ENCODE measurements at places on chromosomes 12 and 14.
A peak's percentile ranks its signal among the peaks of the same experiment; 100 is the strongest.

DNA sequence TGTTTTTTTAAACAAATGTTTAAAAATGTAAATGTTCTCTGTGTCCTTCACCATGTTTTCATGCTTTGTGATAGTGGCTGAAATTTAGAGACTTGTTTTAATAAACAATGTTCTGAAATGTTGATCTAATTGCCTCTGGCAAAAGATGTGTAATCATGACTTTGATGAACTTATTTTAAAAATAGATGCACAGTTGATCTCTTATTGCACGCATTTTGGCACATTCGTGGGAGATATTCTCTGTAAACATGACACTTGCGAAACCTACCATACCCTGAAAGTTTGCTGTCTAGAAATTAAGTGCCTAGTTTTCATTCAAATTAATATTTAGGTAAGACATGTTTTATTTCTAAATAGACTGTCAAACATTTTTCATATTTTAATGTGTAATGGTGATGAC lies 119.7 kb upstream of the DNM1L start:
- DNase-seq, result no peak

GRCh38 chr14:31580234-31580633 lies 19.0 kb downstream of the NUBPL start:
- DNase-seq, result no peak

DNA sequence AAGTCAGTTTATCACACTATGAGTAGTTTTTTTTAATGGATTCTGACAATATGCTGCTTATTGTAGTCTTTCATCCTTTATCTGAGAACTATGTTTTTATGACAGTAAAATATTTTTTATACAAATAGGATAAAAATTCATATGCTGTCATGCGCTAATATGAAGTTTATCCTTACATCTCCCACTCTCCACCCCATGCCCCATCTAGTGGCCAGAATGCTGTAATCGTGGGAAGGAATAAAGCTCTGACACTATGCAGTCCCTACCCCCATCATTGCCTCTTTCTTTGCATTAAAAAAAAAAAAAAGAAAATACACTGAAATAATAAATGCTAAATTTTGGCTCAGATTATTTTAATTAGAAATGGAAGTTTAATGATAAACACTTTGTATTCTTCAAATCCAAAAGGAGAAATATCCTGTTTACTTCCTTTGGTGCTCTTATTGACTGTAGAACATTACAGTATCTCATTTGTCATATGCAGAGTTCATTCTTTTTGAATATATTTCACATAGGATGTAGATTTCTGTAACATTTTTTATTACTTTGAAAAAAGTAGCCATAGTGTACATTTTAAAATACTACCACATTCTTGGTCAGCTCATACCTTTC lies 145.9 kb upstream of the SLCO1C1 start:
- no peak for DNase-seq

DNA sequence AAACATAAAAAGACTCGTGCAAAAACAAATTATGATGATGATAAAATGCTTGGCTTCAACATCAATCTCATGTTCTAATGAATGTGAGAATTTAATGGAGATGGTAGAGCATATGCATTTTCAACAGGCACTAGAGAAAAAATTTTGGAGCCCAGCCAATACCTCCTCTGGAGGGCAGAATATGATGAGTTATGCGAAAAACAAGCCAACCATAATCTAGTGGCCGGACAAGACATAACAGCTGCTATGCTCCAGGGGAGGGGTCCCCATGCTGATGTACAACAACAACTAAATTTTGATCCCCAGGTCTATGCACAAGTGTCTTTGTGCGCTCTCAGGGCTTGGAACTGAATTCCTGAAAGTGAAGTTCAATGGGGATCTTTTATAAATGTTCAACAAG lies 1197.5 kb downstream of the LRFN5 start:
- no peak for DNase-seq

DNA sequence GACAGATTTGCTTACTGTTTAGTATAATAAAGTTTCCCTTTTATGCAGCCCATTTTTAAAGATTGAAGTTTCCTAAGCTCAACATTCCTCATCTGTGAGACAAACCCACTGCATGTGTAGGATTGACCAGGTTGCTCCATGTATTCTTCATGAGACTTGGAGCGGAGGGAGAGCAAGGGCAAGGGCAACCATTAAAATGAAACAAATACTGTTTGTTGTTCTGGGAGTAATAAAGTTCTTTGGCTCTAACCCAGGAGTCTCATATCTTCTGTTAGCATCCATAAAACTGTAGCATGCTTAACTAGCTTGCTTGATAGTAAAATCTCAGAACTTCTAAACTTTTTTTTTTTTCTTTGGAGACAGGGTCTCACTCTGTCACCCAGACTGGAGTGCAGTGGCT lies 74.2 kb downstream of the NTS start:
- DNase-seq, result no peak

DNA sequence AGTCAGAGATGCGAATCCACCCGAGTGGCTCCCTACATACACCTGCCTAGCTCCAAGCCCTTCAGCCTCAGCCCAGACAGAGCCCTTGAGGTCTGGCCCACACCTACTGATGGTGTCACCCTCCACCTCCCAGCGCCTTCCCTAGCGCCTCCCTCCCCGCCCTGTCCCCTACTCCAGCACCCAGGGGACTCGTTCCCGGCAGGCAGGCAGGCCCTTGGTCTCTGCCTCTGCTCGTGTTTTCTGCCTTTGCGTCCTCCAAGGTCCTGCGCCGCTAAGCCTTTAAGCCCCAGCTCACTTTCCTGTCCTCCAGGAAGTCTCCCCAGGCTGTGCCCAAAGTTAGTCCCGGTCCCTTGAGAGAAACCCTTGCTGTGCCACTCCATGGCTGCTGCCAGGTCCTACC lies 12.7 kb downstream of the INF2 start:
- no peak for DNase-seq

DNA sequence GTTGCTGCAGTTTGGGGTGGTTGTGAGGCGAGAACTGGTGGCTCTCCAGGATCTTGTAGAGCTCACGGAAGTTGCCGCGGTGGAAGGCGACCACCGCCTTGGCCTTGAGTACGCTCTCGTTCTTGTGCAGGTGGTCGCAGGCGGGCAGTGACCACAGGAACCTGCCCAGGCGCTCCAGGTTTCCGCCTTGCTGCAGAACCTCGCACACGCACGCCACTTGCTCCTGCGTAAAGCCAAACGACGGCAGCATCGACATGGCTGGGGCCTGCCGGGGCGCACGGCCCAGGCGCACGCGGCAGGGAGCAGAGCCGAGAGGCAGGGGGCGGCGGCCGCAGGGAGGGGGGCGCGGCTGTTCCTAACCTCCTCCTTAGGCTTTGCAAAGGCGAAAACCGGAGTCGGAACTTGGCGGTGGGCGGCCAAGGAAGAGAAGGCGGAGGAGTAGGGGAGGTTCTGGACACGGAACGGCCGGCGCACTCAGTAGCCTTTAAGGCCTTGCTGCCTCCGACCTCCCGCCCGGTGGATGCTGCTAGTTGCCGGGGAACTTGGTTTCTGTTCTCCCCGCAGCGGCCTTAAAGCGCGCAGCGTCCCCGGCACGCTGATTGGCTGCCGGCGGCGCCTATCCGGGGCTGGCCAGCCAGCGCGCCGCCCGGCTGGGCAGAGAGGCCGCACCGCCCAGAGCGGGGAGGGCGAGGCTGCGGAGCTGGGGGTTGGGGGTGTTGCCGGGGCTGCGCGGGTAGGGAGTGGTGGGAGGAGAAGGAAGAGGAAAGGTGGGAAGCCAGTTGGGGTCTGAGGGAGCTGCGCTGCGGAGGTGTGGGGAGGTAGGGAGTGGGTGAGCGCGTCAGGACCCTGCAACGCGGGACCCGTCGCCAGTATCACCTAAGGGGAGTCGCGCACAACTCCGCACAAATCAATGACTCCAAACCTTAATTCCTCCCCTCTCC lies at the start of gene SIX1:
Gene SIX1, minus strand, starts transcription at position 544 of the 941 bp plus-strand sequence. Its CDS starts 288 bp downstream, at position 256.
- DNase-seq, result peak; percentile 72

DNA sequence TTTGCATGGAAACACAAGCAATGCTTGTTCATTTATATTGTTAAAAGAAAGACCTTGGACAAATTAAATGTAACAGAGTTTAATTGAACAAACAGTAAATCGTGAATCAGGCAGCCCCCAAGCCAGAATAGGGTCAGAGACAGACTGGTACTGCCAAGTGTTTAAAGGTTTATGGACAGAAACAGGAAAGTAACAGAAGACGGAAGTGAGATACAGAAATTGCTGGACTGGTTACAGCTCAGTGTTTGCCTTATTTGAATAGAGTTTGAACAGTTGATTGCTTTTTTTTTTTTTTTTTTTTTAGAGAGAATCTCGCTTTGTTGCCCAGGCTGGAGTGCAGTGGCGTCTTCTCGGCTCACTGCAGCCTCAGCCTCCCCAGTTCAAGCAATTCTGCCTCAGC lies 50.3 kb downstream of the DAO start:
- DNase-seq, result no peak

GRCh38 chr12:132558042-132558856 lies 52.1 kb downstream of the LRCOL1 start:
- no peak for DNase-seq

DNA sequence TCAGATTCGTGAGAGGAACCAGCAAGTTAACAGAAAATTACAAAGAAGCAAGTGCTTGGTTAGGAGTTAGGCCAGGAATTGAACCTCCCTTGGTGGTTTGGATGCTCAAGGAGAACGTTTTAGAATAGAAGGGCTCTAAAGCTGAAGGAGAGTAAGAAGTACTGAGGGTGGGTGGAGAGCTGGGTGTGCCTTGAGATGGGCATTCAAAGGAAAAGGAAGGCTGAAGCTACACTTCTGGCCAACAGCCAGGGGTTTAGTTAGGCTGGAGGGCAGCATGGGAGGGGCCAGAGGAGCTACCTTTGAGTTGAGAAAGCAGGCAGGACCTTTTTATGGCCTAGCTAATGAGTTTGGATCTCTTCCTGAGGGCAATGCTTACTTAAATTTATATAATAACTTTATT lies 421.2 kb downstream of the CCDC91 start:
- DNase-seq, result no peak

DNA sequence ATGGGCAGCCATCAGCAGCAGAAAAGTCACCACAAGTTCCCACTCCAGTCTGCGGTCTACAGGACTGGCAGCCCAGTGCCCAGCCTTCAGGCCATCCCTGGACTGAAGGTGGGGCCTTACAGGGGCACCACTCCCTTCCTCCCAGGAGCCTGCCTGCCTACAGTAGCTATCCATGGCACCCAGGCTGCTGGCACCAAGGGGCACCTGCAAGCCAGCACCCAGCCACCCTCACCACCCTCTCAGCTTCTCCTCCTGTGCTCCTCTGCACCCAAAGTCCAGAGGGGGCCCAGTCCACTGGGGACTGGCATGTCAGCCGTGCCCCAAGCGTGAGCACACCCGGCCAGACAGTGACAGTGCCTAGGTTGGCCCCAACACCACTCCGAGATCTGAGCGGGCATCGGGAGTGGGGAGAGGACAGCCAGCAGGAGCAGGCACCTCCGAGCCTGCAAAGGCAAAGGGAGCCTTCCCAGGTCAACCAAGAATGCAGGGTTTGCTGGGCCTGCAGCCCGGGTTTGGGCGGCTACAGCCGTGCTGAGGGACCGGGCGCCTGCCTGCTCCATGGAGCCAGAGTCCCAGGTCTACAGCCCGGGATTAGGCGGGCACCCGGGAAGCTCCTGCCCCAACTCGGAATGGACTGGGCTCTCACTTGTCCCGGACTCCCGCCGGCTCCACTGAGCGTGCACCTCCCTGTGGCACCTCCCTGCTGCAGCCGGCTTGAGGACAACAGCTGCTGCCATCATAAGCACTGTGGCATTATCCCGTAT lies 8.1 kb upstream of the OR6C65 start:
- DNase-seq, result no peak

DNA sequence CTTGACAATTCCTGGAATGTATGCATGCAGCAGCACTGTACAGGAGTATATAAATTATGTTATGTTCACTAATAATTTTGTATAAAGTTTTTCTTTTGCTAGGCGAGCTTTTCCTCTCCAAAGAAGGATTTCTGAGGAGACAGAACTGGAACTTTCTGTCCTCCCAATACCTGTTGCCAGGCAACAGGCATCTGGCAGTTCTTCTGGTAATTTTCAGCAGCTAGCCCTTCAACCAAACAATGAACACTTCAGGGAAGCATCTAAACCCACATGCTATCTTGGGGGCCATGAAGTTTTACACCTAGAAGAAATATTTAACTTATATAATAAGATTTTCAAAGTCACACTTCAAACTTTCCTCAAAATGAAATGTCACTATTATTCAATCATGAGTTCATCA lies 162.9 kb upstream of the SYT10 start:
- no peak for DNase-seq

- DNase-seq, result no peak
Measured at GRCh38 chr12:98730412-98730811, 85.3 kb downstream of the APAF1 start.

GRCh38 chr12:109439181-109439580 lies 37.9 kb downstream of the KCTD10 start:
- no peak for DNase-seq

GRCh38 chr12:62806893-62807292 lies 128.1 kb downstream of the PPM1H start:
- DNase-seq, result no peak
